Esophagus mucosa (tissue), 1 donor: ENCODE measurements at places on chromosomes 2 and 18. TPM values are rescaled to one million over a fixed set of nuclear protein-coding genes. Genes with fewer than 3 reads are reported as not detected.

DNA sequence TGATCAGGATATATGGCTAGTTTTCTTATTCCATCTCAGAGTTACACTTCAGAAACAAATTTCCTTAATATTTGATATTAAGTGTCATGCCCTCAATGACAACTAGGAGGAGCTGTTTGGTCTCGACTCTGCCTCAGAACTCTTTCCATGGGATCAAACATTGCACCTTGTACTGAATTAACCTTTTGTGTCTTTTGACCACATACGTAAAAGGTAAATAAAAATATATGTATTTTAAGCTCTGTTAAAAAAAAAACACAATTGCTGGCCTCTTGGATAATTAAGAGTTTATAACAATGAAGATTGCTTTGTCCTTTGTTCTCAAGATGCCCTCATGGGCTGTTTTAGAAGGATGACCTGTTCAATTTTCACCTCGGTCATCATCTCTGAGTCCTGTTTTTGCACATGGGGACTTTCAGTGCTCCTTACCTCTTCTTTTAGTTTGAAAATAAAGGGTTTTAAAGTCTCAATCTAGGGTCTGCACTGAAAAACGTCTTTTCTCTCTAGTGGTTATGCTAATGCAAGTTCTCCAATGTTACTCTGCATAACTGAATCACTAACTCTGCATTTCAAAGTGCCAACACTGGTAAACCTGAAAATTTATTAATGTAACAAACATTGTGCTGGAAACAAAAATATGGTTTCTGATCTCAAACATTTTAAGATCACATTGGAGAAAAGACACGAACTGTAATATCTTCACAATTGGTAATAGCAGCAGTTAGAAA is 18.8 kb upstream of the FN1 start:
- ATAC-seq, result peak; percentile 43

DNA sequence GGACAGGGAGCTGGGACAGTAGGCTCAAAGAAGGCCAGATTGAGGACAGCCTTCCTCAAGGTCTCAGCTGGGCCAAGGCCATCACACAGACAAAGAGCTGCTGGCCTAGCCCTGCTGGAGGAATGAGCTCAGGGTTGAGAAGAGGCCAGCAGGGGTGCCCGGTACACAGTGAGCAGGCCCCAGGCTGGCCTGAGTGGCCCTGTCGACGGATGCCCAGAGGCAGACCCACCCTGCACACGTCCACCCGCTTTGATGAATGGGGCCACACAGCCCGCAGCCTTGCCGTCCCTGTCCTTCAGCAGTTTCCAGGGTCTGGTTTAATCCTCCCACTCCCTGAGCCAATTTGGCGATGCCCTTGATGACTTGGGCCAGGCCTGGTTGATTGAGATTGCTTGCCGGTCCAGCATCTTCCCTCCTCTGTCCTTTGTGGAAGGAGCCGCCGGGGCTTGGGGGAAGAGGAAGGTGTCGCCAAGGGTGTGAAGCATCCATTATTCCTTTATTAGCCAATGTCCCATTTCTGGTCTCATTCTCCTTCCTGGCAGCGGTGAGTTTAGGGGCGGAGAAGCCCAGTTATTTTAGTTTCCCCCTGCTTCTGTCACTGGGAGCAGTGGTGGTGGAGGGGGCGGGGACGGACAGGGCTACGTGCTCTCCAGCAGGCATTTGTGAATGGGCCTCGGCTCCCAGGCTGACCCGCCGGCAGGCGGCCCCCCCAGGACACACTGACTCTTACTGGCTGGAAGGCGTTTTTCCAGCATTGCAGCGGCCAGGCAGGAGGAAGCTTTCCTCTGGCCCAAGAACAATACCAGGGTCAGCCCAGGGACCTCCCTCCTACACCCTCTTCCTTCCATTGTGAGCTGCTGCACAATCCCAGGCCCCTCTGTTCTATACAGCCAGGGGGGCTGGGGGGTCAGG is 141.8 kb downstream of the CTIF start:
- ATAC-seq, result peak; percentile 50

GRCh38 chr2:201218780-201219179 is 35.8 kb downstream of the CASP10 start:
- peak; percentile 52 for ATAC-seq

DNA sequence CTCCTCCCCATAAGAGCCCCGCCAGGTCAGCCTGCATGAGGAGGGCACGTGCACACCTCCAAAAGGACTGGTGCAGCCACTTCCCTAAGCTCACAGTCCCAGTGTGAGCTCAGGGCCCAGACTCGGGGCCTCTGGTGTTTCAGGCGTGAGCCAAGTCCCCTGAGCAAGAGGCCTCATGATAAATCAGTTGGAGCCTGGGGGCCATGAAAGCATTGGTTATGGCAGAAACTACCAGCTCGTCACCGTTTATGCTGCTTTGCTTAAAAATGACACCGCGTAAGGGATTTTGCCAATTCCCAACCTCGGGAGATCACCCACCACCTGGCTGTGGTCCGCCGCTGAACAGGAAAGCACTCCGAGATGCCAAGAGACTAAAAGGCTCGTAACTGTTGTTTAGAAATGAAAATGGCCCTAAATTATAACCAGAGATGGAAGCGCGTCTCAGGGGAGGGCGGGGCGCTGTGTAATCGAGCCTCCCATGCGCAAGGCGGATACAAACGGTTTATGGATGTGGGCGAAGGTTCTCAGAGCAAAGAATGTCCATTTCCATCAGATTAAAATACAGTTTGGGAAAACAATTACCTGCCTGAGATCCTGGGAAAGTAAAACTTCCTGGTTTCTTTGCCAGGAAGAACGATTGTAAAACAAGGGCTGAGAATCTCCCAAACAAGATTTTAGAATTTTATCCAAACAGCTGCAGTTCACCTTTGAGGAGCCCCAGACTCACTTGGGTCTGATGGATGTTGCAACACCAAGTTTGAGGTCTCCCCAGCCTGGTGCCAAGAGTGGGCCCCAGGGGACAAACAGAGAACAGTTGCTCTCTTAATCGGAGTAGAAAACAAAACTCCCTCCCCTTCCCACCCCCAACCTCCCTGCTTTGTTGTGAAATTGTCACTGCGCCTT is 141.4 kb downstream of the BCL2 start:
- ATAC-seq, result no peak

DNA sequence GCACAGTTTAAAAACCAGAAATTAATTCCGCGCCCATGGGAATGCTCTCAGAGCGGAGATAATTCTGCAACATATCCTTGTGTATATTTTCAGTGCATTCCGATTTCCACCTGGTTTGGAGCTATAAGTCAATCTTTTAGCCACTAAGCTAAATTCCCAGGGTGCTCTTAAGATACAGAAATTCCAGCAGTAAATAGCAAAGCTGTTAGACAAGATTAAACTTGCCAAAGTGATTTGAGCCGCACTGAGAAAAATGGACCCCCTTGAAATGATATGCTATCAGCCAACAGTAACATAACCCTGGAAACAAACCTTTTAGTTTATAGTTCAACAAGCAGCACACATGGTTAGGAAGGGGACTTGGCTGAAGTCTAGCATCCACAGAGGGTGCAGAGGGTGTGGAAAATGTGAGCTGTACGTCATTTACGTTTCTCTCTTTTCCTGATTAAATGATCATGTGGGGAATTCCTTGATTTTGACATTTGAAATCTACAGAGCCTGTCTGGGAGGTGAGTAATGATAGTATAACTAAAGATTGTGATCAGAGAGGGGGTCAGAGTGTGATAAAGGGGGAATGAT is 99.8 kb upstream of the COPS8 start:
- ATAC-seq, result no peak

- ATAC-seq, result no peak
These were observed 911.2 kb upstream of the PIK3C3 start for GRCh38 chr18:41043876-41044275.

- ATAC-seq, result no peak
These were observed 19.6 kb upstream of the FTCDNL1 start for GRCh38 chr2:199870581-199870980.

Gene ZSWIM2
- not detected for total RNA-seq

Gene LBH
- total RNA-seq, result 4.0 TPM

DNA sequence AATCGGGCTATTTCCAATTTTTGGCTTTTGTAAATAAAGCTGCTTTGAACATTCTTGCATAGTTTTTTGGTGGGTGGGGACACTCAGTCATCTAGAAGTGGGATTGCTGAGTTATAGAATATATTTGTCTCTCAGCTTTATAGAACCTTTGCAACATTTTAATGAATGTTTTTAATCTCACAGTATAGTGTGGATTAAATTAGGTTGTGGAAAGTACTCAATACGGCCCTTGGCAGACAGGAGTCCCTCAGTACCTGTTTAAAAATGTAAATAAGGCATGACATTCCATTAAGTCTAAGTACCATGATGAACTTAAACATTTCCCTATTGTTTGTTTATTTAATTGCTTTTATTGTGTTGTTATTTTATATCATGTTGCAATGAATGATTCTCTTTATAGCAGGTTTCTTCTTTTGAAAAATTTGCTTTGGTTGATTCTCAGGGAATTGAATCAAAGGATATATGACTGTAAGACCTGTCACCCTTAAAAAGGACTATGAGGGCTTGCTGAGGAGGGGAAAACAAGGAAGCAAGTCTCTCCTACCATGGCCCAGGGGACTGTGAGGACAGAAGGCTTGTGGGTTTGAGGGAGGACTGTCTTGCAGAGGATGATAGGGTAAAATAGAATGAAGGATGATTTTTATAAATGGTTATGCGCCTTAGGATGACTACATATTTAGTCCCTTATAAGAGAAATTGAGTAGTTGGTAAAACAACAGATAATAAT is 165.1 kb downstream of the RPIA start:
- no peak for ATAC-seq

- ATAC-seq, result no peak
These were observed 475.0 kb upstream of the POU3F3 start for GRCh38 chr2:104378853-104379374.

GRCh38 chr2:42787788-42788477 is 4.5 kb downstream of the HAAO start:
- no peak for ATAC-seq

GRCh38 chr2:46748121-46748520 is 167.5 kb downstream of the MCFD2 start:
- ATAC-seq, result no peak
